ENCODE measurements at places on chromosomes 5 and 9.
A peak's percentile ranks its signal among the peaks of the same experiment; 100 is the strongest.

DNA sequence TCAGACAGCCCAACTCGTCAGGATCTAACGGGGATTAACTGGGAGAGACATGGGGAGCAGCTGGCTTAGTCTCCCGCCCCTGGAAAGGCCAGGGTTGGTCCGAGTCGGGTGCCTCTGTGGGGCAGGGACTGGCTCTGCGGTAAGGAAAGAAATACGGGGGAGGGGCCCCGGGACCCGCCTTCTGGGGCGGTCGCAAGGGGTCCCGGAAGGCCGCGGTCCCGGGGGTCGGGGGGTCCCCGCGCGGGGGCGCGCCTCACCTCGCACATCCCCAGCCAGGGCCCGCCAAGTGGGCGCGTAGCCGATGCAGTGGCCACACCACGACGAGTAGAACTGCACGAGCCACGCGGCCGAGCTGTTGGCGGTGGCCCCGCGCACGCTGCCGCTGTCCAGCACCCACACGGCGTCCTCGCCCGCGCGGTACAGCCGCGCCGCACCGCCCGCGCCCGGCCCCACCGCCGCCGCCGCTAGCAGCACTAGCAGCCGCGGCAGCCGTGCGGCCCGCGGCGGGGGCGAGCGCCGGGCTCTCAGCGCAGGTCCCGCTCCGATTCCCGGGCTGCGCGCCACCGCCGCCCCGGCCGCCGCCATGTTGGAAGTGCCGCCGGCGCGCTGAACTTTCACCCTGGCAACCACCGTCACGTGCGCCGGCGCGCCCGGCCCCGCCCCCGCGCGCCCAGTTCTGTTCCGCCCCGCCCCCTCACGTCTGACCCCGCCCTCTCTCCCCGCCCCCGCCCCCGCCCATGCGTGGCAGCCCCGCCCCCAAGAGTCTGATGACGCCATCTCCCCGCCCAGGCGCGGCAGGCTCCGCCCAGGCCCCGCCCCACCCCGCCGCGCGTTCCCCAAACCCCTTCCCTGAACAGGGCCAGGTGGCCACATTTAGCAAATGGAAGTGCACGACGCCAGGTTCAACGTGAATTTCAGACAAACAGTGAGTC, at the start of gene QSOX2:
Gene QSOX2 (minus strand): TSS at position 594 of the 932 bp plus-strand sequence. CDS start 9 bp downstream, at position 585.
- DNase-seq, result peak; percentile 92

DNA sequence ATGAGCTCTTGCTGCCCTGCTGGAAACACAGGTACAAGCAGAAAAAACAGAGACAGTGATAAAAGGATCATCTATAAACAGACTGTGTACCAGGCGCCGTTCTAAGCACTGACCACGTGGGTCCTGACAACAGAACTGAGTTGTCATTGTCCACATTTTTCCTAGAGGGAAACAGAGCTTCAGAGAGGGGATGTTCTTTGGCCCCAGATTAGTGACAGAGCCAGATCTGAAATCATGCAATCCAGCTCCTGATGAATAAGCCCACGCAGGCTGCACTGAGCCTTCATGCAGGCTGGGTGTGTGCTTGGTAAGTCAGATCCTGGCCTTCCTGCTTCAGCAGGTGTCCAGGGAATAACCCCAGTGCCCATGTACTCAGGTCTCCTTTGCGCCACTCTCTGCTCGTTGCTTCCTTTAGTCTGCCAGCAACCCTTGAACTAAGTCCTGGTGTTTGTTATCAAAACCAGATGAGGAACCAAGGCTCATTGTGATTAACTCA, 22.8 kb upstream of the TCF7 start:
- peak; percentile 60 for DNase-seq

GRCh38 chr5:111548348-111548950, 36.1 kb upstream of the STARD4 start:
- no peak for DNase-seq

DNA sequence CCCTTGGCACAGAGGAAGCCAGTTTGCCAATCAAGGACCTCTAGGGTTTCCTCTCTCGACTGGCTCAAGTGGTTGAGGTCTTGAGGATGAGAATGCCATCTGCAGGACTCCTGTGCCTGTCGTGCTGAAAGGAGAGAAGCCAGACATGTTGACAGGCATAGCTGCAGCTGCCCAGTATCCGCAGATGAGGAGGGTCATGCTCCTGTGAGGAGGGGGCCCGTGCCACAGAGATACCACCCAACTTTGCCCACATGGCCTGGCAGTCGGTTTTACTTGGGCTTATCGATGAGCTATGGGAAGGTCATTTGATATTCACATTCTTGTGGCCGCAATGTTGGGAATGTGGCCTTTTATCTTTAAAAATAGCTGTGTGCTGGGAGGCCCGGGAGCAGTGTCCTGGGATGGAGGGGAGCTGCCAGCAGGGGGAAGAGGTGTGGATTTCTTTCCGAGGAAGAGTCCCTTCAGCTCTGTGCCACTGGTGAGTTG, 17.4 kb downstream of the FRMPD1 start:
- no peak for DNase-seq

DNA sequence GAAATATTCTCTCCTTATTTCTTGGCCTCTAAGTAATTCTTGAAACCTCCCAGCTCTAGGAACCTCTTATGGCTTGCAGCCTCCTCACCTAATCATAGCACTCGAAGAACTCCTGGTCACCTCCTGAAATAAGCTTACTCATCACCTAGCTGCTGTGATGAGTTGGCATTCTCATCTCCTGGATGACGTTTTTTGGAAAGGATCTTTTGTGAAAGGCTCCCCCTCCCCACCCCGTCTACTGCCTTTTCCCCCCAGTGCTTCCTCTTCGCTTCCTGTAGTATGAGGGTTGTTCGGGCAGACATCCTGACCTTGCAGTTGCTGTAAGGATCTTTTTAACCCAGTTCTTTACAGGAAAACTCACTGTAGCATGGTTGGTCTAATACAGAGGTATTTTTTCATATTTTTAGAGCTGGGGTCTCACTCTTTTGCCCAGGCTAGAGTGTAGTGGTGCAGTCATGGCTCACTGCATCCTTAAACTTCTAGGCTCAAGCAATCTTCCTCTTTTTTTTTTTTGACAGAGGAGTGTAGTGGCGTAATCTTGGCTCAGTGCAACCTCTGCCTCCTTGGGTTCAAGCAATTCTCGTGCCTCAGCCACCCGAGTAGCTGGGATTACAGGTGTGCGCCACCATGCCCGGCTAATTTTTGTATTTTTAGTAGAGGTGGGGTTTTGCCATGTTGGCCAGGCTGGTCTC, 41.8 kb downstream of the ARHGAP26 start:
- no peak for DNase-seq

DNA sequence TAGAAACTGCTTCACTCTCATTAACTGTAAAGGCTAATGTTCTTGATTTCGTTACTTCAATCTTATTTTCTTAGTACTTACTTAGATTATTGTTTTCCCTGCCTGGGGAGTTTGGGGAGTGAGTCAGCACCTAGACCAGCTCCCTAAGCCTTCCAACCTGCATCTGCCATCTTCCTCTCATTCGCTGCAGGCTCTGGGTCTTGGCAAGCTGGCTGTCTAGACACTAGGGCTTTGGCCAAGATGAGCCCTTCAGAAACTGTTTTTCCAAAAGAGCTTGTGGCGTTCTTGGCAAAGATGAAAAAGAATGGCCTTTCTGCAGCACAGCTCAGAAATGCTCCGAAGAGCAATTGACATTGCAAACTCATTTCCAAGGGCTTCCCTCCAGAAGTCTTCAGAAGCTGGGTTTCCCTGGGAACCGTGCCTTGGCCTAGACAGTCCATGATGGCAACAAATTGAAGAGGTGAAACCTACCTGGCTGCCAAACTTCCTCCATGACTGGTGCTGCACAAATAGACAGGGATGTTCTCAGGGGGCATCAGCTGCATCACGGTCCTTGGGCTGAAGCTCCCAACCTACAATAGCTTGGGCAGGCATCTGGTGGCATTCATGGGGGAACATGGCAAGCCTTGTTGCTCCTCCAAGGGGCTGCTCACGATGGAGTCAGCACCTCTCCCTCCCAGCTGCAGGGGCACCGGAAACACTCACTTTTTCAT, 76.6 kb downstream of the NSUN2 start:
- DNase-seq, result no peak

All from foreskin fibroblast (primary cell).